ENCODE measurements at places on chromosomes 1 and 21.

DNA sequence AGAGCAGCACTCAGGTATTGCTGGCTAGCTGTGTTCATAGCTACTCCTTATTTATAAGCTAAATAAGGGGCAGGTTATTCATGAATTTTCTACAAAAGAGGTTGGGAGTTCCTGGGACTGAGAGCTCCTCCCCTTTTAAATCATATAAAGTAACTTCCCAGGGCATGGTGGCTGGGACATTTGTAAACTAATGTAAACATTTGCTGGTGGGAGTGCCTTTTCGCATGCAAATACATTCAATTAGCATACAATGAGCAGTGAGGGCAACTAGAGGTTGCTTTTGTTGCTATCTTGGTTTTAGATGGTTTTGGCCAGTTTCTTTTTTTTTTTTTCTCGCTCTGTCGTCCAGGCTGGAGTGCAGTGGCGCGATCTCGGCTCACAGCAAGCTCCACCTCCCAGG lies 43.4 kb downstream of the GNPAT start:
- no peak for DNase-seq

GRCh38 chr21:20949884-20950283 lies 48.3 kb upstream of the NCAM2 start:
- no peak for DNase-seq

GRCh38 chr21:45947296-45947695 lies 34.3 kb upstream of the COL6A1 start:
- DNase-seq: no peak

DNA sequence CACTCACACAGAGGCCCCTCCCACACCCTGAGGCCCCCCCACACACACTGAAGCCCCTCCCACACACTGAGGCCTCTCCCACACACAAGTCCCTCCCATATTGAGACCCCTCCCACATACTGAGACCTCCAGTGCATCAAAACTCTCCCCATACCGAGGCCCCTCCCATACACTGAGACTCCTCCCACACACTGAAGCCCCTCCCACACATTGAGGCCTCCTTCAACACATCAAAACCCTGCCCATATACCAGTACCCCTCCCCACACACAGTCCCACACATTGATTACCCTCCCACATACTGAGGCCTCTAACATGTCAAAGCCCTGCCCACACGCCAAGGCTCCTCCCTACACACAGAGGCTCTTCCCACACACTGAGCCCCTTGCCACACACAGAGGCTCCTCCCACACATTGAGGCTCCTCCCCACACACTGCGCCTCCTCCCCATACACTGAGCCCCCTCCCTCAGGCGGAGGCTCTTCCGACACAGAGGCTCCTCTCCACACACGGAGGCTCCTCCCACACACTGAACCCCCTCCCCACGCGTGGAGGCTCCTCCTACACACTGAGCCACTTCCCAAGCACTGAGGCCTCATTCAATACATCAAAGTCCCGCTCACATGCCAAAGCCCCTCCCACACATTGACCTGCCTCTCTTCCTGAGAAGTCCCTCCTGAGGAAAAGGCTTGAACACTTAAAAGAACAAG lies 392.3 kb downstream of the CAMTA1 start:
- no peak for DNase-seq

- DNase-seq: no peak
Observed at GRCh38 chr1:42831273-42831672, 14.1 kb upstream of the SVBP start.

DNA sequence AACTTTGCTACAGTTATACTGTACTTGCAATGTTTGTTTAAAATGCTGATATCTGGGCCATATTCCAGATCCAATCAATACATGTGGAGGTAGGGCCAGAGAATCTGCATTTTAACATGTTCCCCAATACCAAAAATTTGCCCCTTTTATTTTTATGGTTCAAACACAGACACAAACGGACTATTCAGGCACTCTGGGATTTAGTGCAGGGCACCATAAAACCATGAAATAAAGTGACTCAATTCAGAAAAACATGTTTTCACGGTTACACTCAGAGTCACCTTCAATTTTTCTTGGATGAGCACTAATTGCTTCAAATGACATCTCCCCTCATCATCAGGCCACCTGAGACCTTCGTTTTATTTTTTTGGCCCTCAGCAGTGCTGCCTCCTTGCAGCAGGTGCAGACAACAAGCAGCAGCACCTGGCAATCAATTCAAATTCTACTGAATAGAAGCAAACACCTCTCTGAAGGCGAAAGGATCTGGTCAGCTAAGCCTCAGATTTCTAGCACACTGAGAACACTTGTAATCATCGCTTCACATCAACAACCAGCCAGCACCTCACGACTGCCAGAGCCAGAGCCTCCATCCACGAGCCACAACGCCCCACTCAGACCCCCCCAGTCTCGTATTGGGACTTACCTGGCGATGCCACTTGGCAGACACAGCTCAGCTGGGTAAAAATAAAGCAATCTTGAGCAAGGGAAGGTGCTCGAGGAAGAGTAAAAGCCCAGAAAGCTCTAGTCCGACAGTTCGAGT lies 1.1 kb downstream of the ERO1B start:
- no peak for DNase-seq

- no peak for DNase-seq
Observed at GRCh38 chr1:11649624-11650330, 4.5 kb downstream of the FBXO2 start.

DNA sequence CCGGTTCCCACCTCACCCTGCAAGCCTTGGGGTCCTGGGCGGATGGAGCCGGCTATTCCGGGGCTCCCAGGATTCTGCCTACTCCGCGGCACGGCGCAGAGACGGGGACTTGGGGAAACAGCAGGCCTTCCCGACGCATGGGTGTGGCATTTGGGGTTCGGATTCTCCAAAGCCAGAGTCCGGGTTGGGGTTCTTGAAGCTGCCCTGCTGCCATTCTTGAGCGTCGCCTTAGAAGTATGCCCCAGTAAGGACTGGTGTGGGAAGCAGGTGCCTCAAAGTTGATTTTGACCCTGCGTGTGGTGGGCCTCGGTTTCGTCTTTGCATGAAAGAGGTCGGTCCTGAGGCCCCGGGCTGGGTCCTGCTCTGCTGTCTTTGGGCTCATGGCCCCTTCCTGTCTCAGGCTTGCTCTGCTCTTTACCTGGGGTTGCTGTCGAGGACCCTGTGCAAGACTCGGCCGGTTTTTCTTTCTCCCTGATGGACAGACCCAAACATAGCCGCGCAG lies 696 bp downstream of the GUK1 start:
- DNase-seq: no peak

- no peak for DNase-seq
Observed at GRCh38 chr1:20086800-20087199, 16.8 kb downstream of the PLA2G5 start.

DNA sequence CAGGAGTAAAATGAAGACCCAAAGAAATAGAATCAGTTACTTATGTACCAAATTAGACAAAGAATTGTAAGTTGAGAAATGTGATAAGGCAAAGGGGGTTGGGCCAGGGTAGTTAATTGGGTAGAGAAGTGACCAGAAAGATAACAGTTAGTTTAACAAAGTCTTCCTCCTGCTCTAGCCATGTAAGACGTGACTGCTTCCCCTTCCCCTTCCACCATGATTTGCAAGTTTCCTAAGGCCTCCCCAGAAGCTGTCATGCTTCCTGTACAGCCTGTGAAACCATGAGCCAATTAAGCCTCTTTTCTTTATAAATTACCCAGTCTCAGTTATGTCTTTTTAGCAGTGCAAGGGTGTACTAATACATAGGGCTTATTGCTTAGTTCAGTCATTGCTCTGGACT lies 142.0 kb upstream of the PDE4B start:
- no peak for DNase-seq

DNA sequence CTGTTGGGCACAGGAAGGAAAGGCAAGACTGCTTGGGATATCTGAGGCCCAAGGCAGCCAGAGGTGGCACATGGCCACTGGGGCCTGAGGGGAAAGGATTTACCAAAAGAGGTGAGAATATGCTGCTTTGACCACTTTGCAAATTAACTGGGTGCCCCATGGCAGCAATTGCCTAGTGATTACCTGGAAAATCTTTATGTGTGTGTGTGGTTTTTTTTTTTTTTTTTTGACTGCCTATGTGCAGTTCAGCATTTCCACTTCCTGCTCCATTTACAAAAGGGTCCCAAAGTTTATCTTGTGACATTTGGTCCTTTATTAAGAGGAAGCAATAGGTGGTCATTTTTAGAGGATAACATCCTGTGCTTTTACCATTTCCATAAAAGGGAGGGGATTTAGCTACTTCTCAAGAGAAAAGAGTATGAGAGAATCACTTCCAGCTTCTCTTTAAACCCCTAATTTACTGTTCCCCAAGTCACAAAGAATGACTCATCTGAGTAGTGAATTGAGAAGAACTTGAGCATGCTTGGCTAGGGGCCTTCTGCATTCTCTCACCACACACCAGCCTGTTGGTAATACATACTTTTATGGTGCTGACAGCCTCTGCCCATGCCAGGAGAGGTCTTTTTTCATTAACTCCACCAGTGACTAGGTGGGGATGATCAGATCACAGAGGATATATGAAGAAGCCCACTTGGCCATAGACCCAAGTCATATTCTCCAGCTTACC lies 52.1 kb downstream of the SYDE2 start:
- DNase-seq: peak; percentile 20

DNA sequence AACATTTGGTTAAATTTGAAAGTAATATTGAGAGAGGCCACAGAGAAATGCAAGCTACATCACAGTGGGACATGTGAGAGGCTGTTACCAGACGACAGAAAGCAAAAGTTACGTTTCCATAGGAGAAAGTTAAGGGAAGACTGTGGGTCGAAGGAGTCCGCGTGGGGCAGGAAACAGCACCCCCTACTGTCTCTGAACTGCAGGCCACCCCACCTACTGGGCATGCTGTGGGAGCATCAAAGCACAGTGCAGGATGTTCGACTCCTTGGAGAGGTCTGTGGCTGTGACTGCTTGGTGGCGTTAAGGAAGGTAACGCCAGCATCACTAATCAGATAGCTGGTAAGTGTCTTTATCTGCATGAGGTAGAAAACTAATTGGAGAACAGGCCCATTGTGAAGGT lies 123.9 kb downstream of the PTBP2 start:
- DNase-seq: peak; percentile 38

DNA sequence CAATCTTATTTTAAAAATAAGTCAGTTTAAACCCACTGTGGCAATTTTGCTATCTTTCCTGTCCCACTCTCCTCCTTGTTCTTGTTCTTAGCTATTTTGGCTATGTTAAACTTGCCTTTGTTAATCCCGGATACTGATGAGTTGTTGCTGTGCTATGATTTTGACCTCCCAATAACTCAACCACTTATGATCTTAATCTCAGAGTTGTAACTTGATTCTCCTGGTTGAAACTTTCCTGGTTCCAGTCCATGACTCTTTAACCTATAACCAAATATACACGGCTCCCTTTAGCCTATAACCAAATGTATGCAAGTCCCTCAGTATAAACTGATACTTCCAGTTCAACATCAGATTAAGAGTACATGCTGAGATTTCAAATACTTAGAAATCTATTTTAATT lies 15.6 kb upstream of the ACADM start:
- DNase-seq: no peak

- DNase-seq: no peak
Observed at GRCh38 chr1:15836772-15837669, 10.5 kb upstream of the SPEN start.

DNA sequence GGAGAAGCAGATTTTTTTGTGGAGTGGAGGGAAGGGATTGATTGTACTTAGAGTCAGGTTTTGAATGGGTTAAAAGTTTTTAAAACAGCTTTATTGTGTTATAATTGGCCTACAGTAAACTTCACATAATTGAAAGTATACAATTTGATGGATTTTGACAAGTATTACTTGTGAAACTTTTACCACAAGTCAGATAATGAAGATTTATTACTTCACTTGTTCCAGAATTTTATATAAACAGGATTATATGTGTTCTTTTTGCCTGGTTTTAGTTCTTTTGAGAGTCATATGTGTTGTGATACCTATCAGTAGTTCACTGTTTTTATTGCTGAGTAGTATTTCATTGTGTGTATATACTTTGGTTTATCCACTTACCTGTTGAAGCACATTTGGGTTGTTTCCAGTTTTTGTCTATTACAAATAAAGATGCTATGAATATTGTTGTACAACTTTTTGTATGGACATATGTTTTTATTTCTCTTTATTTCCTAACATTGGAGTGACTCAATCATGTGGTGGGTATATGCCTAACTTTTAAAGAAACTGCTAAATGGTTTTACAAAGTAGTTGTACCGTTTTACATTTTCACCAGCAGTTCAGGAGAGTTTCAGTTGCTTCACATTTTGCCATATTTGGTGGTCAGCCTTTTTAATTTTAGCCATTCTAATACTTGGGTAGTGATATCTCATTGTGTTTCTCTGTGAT lies 71.0 kb downstream of the DYRK1A start:
- DNase-seq: no peak

GRCh38 chr1:187237542-187237941 lies 408.8 kb downstream of the PLA2G4A start:
- DNase-seq: no peak

GRCh38 chr1:228785366-228786330 lies 50.4 kb downstream of the RHOU start:
- no peak for DNase-seq

- no peak for DNase-seq
Observed at GRCh38 chr1:15508700-15509487, 15.1 kb downstream of the CASP9 start.

- DNase-seq: no peak
Observed at GRCh38 chr1:14440166-14440565, 158.3 kb upstream of the KAZN start.

- DNase-seq: no peak
Observed at GRCh38 chr1:176696109-176696508, 233.1 kb downstream of the PAPPA2 start.

GRCh38 chr1:67629370-67630075 lies 55.5 kb upstream of the GADD45A start:
- DNase-seq: no peak

DNA sequence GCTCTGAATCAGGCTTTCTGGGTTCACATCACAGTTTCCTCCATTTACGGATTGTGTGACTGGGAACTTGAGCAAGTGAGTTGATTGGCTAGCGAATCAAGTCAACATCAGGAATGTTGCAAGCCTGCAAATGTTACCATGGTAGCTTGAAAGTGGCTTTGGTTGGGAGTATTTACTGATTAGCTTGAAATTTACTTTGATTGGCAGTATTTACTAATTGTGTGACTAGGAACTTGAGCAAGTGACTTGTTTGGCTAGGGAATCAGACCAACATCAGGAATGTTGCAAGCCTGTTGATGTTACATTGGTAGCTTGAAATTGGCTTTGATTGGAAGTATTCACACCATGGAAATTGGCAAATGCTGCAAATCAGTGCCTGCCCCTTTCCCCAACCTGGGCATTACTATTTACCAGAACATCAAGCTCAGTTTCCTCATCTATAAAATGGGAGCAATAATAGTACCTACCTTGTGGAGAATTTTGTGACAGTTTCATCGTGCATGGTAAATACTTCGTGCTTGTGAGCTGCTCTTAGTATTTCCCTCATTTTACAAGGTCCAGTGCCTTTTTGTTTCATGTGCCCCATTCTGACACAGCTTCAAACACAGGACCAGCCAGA lies 23.1 kb upstream of the B3GALNT2 start:
- no peak for DNase-seq

GRCh38 chr1:233599542-233600073 lies 14.3 kb upstream of the KCNK1 start:
- DNase-seq: no peak

Measured in cardiac muscle cell (in vitro differentiated cells and primary cell).